ENCODE measurements at places on chromosomes 4 and X.

- DNase-seq = no peak
These were observed 52.2 kb downstream of the SULT1B1 start for GRCh38 chr4:69708211-69708610.

- DNase-seq = no peak
These were observed 97.2 kb downstream of the MAB21L2 start for GRCh38 chr4:150679018-150679764.

DNA sequence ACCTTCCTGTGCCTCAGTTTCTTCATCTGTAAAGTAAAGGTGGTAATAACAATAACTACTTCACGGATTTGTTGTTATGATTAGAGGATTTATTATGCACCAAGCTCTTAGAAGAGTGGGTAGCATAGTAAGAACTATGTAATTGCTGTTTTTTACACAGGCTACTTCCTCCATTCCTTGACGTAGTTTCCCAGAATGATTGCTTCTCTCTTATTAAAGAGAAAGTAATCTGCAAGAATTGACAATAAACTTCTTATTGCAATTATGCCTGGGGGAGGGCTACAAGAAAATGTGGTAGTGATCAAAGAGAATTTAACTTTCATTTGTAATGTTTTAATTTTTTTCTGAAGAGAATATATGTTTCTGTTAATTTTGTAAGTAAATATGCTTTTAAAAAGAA lies 238.7 kb downstream of the GASK1B start:
- no peak for DNase-seq

DNA sequence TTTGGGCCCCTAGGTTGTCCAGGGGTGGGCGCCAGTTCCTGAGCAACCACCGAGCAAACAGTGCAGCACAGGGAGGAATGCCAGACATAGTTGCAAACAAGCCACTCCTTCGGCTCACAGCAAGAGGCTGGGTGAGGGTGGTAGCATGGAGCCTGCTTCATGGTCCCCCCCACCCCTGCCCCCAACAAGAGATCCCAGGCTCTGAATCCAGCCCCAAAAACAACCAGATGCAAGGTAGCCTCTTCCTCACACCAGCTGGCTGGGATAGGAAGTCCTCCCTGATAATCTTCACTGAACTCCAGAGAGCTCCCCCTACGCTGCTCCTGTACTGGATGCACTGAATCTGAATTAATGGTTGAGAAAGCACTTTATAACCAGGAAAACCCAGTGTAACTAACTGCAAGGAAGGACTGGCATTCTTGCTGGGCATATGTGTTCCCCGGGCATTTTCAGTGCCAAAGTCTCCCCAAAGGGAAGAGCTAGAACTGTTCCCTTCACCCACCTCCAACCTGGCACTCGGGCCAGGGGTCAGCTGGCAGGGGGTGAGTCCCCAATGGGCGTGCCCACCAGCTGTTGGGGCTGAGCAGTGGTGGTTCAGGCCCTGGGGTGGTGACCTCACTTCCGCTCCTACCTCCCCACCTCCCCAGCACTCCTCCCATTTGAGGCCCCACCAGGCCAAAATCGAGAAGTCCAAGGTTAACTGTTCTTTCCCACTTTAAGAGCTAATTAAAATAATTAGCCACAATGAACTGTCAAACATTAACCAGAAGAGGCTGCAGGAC lies 1.5 kb downstream of the ELF4 start:
- DNase-seq = no peak

GRCh38 chrX:39888730-39889129 lies 209.0 kb downstream of the BCOR start:
- no peak for DNase-seq

DNA sequence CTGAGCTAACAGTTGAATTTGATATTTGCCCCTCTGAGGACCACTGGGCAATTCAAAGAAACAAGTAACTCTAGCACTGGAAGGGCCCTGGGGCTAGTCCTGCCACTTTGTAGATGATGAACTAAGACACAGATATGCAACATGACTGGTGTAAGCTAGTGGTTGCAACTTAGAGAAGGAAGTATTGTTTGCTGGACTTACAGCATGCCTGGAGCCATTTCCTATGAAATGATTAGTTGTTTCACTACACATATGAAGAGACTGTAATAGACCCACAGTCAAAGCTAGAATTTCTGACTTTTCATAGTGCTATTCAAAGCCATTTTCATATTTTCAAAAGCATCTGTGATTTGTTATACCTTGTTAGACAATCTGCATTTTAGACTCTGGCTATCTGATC lies 96.2 kb downstream of the TSPAN7 start:
- DNase-seq = no peak
